ENCODE measurements at places on chromosomes 12 and 14.

DNA sequence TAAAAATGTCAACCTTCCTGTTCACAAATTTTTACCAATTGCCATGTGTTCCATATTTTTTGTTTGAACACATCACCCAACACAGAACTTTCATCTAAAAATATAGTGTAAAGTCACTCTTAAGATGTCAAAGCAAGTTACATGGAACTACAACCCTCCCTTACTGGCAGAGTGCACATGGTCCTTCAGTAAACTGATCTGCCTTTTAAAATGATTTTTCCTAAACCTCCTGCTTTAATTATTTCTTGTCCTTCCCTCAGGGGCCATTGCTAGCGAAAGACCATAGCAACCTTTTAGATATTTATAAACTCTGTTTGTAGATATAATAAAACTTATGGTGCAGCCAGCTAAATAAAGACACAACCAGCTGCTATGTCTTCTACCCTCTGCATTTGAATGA is 255.2 kb upstream of the FAR2 start:
- no peak for DNase-seq

DNA sequence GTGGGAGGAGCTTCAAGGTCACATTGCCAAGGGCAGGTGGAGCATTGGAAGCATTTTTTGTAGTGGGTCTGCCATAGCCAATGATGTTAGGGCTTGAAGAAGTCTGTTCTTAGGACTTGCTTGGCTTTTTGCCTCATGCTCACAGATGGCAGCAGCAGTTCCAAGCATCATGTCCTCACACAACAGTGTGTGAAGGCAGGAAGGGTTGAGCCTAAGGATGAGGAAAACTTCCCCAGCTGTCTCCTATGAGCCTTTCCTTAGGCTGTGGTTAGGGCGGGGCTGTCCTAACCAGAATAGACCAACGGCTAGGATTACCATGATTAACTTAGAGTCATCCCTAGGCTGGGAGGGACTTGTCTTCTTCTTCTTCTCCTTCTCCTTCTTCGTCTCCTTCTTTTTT is 76.2 kb upstream of the KCNA1 start:
- no peak for DNase-seq

GRCh38 chr14:91752961-91753360 is 21.1 kb upstream of the CATSPERB start:
- no peak for DNase-seq

DNA sequence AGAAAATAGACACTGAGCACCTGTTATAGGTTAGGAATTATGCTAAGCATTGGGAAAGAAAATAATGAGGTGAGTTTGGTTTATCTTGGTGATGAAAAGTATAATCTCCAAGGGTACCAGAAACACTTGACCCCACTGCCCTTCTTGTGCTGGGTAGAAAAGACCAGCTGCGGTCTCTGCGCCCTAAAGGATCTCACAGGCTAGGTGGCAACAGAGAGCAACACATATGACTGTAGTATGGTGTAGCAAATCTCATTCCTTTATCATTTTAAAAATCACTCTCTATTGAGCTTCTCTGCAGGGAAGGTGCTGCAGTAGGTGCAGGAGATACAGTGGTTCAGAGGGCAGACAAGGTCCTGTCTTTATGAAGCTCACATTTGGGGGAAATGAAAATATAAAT is 26.1 kb downstream of the NRXN3 start:
- no peak for DNase-seq

- DNase-seq, result no peak
Measured at GRCh38 chr12:121894633-121895032, 6.0 kb downstream of the PSMD9 start.
